Natural killer cell treated with Interleukin-12 subunit alpha and Interleukin-12 subunit beta and Interleukin-15 and Interleukin-18, amount 100 ng/mL, for 72 hours (primary cell): ENCODE measurements at places on chromosomes 12 and 14. TPM values are rescaled to one million over a fixed set of nuclear protein-coding genes. Genes with fewer than 3 reads are reported as not detected.

GRCh38 chr14:93271111-93271510 is 61.7 kb downstream of the BTBD7 start:
- no peak for DNase-seq

DNA sequence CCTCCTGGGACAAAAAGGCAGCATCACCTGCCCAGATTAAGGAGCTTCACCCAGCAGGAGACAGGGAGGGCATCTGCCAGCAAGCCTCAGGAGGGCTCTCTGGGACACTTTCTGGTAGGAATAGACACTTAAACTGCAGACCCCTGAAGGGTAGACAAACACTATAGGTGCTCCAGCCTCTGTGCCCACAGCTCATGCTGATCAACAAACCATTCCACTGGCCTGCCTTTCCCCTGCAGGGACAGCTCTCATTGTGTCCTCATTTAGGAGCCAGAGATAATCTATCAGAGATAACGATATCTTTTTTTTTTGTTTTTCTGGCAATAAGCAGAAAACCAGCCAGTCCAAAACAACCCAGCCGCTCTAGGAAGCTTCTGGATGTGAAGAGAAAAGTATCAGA is 251.8 kb upstream of the CCDC196 start:
- DNase-seq = no peak

DNA sequence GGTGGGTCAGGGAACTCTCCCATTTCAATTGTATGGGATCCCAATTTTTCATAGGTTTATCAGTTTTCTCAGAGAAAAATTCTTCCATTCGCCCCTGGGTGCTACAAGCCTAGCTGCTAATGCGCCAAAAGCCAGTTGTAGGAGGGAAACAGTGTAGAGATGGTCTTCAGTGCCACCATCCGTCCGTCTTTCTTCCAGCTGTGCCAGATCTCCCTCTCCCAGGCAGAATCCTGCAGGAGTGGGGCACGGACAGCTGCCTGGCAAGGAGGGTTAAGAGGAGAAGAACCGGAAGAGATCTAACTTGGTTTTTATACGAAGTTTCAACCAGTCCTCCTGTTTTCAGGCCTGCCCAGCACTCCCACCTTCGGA is 38.9 kb upstream of the FUT8 start:
- DNase-seq = no peak

DHH gene
- total RNA-seq = 0.31 TPM

GRCh38 chr12:131830335-131830913 is 2.2 kb downstream of the MMP17 start:
- no peak for DNase-seq

FAIM2 gene
- total RNA-seq = not detected

- no peak for DNase-seq
These were observed 112.5 kb downstream of the ETV6 start for GRCh38 chr12:11761869-11762567.

DNA sequence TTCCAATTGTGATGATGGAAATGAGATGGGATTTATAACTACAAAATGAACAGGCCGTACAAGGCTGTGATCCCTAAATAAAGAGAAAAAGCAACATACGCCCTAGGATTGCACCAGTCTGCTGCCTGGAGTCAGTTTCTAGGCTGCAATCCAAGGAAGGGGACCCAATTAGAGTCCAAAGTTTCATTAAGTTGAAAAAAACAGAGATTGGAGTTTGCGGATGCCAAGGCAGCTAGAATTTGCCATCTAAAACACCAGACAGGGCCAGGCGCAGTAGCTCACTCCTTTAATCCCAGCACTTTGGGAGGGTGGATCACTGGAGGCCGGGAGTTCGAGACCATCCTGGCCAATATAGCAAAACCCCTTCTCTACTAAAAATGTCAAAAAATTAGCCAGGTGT is 661.0 kb downstream of the RPS29 start:
- no peak for DNase-seq

WIF1 gene
- not detected for total RNA-seq

DNA sequence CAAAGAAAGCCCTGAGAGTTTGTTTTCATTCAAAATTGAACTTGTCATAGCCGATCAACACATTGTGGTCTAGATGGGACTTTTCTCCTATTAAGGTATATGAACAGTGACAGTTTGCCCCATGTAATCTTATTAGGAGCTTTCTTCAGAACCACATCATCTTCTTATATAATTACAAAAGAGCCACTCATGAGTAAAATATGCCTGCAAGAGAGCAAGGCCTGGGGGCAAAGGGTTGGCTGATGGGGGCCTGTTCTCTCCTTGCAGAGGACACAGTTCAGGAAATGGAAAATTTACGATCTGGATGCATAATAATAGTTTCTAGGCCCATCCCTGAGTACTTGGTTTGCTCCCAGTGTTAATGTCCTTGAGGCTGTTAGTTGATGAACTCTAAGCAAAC is 87.8 kb downstream of the FLRT2 start:
- no peak for DNase-seq

GRCh38 chr12:65685514-65685913 is 138.8 kb upstream of the HMGA2 start:
- no peak for DNase-seq

KRT3 gene
- total RNA-seq = not detected

DNA sequence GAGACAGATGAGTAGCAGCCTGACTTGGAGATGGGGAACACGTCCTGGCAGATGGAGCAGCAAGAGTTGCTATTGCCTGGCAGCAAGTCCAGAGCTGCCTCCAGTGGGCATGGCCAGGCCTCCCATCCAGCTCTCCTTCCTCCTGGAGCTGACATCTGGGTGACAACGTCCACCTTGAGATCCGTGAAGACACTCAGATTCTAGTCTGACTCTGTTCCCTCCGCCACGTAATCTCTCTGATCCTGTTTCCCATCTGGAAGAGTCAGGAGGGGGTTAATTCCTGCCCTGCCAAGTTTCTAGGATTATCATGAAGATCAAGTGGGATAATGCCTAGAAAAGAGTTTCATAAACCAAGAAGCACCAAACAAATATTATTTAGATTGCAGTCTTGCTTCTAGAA is 65.3 kb upstream of the FAM181A start:
- DNase-seq = no peak

DNA sequence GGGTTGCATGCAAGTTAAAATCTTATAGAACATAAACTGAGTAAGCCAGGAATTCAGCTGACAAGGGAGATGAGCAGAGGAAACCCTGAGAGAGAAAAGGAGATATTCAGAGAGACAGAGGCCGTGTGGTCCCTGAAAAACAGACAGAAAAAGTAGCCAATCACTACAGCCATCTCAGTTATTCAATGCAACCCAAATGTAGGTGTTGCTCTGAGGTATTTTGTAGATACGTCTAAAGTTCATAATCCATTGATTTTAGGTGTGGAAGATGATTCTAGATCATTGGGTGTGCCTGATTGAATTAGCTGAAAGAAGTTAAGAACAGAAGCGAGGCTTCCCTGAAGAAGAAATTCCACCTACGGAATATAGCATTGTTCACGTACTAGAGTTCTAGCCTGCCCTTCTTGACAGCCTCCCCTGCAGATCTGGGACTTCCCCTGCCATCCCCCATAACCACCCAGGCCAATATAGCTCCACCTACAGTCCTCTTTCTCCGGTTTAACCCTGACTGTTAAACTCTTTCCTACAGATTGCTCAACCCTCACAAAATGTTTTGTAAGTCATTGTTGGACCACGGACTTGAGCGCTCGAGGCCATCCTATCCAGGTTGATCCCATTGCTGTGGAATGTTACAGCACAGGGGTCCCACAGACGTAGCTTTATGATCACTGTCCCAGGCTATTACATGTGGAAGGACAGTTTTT is 21.7 kb downstream of the AICDA start:
- no peak for DNase-seq

- DNase-seq = no peak
These were observed 114.0 kb downstream of the ALX1 start for GRCh38 chr12:85394065-85394464.

- peak; percentile 79 for DNase-seq
These were observed 386 bp downstream of the HDAC7 start for GRCh38 chr12:47819138-47819895.

DNA sequence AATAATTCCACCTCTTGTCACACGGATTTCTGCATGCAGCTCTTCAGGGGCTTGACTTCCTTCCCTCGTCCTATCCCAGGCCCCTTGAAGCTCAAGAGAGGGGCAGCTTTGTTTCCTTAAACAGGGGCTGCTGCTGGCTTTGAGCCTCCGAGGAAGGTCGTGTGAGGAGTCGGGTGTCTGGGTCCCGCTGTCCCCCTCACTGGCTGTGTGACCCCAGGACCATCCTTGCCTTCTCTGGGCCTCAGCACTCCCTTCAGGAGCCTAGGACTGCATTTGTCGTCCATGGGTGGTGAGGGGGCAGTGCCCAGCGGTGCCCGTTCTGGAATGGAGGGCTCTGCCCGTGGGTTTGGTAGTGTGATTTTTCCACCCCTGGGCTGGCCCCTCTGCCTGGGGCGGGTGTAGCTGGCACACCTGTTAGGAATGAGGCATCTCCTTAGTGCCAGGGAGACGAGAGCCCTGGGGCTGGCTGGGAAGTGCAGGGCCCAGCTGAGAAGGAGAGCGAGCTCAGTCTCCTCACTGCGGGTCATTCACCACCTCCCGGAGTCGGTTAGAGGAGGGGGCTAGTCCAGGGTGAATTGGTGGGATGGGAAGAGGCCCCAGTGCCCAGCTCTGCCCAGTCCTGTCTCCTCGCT is 60.8 kb downstream of the TSPAN9 start:
- no peak for DNase-seq

GRCh38 chr12:82029936-82030335 is 270.8 kb upstream of the PPFIA2 start:
- no peak for DNase-seq

DNA sequence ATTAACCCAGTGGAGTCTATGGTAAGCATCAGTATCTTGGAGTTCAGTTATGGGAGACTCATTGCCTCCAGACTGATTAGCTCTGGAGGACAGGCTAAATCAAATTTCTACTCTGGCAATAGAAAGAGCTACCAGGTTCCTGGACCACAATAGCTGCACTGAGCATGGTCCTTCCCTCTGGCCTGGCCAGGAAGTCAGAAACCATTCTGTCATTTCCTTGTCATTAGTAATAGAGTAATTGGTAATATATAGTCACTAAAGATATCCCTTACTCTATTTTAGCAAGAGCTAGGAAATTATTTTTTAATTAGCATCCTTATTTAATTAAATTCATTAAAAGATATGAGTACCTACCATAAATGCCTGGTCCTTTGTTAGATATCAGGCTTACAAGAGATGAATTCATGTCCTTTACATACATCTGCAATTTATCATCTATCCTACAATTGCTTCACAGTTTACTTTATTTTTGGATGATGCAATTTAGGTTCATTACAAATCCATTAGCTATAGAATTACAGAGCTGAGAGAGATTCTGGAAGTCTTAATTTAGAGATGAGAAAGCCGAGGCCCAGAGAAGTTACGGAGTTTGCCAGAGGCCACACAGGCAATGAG is 23.7 kb upstream of the TDRD9 start:
- no peak for DNase-seq

DNA sequence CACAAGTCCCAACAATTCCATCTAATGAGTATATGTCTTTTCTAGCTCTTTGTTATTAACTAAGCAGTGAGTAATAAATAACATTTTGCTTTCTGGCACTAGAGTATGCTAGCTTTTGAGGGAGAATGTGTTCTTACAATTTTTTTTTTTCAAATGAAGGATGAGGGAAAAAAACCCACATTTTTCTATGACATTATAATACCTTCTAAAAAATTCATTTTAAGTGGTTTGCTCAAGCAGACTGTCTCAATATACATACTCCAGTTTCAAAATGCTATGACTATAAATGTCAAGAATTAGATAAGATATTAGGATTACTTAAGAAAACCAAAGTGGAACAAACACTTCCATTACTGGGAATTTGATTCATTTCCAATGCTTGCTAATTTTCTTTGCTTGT is 394.6 kb downstream of the C12orf75 start:
- no peak for DNase-seq

- no peak for DNase-seq
These were observed 12.3 kb upstream of the FBXO21 start for GRCh38 chr12:117202556-117202955.

GRCh38 chr12:47763481-47764346 is 5.0 kb upstream of the RAPGEF3 start:
- DNase-seq = no peak

- DNase-seq = no peak
These were observed 11.4 kb downstream of the MGST1 start for GRCh38 chr12:16358878-16359277.

DNA sequence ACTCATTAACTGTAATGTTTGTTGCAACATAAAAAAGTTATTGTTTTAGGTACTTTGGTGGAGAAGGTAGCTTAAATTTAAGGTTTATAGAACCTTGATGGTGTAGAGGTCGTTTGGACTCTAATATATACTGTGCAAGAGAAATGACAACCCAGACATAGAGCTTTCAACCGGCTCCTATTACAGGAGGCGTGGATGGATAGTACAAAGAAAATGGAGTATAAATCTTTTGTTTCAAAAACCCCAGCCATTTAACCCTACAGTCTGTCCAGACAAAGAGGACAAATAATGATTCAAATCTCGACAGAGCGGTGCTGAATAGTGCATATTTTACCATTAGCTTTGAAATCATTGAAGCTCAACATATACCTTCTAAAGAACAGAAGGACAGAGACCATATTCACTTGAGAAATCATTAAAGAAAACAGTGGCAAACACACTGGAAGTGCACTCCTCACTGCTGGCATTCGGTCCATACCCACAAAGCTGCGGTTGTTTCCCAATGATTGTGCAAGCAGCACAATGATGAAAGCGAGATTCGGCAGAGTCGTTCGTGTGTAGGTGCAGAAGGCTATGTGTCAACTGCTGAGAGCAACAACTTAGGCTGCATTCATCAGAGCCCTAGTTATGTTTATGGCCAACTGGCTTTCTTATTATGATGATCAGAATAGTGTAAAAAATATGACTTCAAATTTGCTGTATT is 688.6 kb downstream of the NOVA1 start:
- DNase-seq = no peak

- DNase-seq = no peak
These were observed 181.6 kb upstream of the FOXN3 start for GRCh38 chr14:89598548-89599186.

- DNase-seq = no peak
These were observed 10.3 kb upstream of the CD27 start for GRCh38 chr12:6434205-6435140.

GRCh38 chr12:74598819-74599218 is 61.2 kb downstream of the ATXN7L3B start:
- DNase-seq = no peak

C12orf50 gene
- total RNA-seq = not detected

- no peak for DNase-seq
These were observed 1.7 kb downstream of the TUBA1A start for GRCh38 chr12:49187184-49187583.

DNA sequence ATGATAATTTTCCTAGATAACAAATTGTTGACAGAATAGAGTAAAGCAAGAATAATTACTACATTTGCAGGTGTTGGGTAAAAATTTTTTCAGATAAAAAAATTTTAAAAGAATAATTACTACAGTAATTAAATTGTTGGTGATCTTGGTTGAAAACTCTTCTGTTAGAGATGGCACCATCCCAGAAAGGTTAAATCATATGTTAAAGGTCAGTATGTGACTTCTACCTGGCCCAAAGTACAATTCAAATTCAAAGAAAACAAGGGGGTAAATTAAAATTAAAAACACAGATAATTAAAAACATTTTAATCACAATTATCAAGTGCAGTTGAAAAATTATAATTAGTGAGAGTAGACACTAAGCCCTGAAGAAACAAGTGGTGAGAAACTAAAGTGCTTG is 18.1 kb upstream of the PIK3C2G start:
- no peak for DNase-seq
